Stimulated activated CD8-positive, alpha-beta memory T cell treated with anti-CD3 and anti-CD28 coated beads, Interleukin-2, amount 100 ng/mL, for 48 hours (primary cell): ENCODE measurements at places on chromosomes 16 and 17.
A peak's percentile ranks its signal among the peaks of the same experiment; 100 is the strongest.

- DNase-seq: no peak
Measured at GRCh38 chr17:64343071-64343774, 47.4 kb downstream of the PECAM1 start.

- DNase-seq: no peak
Measured at GRCh38 chr16:68866933-68867332, 23.6 kb downstream of the TANGO6 start.

GRCh38 chr17:34998205-34998604 is 17.9 kb downstream of the LIG3 start:
- DNase-seq: peak; percentile 66

- no peak for DNase-seq
Measured at GRCh38 chr17:72403713-72404209, 282.9 kb downstream of the SOX9 start.

- DNase-seq: no peak
Measured at GRCh38 chr17:18371455-18371854, 6.1 kb upstream of the EVPLL start.

DNA sequence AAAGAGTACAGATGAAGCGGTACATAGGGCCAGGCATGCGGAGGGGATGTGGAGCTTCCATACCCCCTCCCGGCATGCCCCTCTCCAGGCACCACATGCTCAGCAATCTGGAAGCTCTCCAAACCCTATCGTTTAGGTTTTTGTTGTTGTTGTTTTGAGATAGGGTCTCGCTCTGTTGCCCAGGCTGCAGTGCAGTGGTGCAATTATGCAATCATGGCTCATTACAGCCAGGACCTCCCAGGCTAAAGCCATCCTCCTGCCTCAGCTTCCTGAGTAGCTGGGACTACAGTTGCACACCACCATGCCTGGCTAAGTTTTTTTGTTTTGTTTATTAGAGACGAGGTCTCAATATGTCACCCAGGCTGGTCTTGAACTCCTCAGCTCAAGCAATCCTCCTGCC is 50.8 kb downstream of the WWOX start:
- DNase-seq: no peak

DNA sequence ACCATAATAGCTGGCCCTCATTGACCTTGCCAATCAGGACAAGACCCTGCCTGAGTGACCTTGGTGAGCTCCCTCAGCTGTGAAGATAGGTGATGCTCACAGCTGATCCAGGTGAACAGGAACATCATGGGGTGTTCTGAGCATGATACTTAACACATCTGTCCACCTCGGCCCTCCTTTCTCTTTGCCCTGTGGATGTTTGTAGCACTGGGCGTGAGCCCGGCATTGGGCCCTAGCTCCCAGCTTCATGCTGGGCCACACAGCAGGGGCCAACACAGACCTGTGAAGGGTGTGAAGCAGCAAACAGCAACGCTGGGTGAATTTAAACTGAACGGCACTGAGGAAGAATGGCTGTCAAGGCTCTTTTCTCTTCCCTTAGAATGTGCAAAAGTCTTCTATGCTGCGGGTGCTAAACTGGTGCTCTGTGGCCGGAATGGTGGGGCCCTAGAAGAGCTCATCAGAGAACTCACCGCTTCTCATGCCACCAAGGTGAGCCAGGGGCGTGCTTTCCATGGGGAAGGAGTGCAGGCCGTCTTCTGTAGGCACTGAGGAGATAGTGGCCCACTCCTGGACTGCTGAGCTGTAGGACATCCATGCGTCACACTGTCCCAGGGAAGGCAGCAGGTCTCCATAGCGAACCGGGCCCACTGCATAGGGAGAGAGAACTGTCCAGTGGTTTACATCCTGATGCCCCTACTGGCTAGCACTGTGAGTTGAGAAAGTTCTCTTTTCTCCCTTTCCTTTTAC is 35.9 kb downstream of the TMEM11 start:
- no peak for DNase-seq

- DNase-seq: no peak
Measured at GRCh38 chr16:70569752-70570151, 46.1 kb downstream of the SF3B3 start.

DNA sequence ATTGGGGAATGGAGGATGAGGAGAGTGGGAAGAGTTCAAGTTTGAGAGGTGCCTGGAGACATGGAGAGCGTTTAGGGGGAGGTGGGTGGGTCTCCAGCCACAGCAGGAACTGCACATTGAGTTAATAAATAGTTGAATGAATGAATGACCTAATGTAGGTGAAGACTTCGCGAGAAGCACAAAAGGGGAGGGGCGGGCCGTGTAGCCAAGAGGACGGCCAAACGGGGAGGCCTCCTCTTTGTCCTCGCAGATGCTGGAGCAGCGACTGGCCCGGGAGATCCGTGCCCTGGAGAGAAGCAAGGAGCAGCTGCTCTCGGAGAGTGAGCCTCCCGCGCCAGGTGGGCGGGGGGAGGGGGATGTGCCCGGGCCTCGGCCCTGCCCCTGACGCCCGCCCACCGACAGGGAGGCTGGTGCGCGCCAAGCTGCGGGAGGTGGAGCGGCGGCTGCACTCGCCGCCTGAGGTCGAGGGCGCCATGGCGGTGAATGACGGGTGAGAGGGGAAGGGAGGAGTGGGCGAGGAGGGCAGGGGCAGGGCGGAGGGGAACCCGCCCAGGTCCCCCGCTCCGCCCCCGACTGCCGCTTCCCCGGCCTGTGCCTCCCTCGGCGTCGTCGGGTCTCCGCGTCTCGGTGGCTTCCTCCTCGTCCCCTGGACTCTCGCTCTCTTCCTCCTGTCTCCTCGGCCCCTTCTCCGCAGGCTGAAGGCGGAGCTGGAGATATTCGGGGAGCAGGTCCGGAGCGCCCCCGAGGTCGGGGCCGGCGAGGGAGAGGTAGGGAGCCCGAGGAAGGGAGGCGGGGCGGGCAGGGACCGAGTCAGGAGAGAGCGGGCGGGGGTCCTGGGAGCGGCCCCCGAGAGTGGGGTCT is 12.9 kb downstream of the SYCE1L start:
- peak; percentile 53 for DNase-seq

- DNase-seq: no peak
Measured at GRCh38 chr17:50114849-50115357, 15.1 kb downstream of the SAMD14 start.

DNA sequence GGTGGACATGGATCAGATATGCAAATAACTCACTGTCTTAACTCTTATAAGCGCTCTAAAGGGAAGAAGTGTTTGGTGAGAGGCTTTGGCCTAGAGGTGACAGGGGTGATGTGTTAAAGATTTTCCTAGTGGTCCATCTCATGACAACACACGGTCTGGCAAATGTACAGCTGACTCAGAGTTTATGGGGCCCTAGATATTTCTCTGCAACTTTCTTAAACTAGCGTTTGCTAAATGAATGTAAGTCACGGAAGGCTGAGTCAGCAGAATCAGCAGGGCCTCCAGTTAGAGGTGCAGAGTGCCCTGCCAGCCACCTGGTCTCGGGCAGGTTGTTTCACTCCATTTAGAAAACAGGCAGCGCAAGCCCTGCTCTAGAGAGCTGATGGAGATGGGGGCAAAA is 40.1 kb downstream of the CLEC16A start:
- no peak for DNase-seq

DNA sequence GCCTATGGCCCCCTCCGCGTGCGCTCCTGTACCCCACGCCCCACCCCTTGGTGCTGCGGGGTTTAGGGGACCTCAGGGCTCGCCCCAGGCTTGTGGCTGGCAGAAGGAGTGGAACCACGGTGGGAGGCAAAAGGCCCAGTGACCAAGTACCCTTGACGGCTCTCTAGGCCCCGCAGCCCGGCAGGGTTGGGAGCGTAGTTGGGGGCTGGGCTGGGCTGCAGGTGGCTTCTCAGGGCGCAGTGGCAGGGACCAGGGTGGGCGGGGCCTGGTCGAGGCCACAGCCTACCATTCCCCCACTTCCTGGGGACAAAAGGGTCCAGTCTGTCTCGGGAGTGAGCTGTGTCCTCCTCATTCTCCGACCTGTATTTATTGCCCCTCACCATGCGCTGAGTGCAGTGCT is 124.9 kb downstream of the RBFOX3 start:
- no peak for DNase-seq

- no peak for DNase-seq
Measured at GRCh38 chr17:58270476-58271215, 10.1 kb downstream of the MPO start.

DNA sequence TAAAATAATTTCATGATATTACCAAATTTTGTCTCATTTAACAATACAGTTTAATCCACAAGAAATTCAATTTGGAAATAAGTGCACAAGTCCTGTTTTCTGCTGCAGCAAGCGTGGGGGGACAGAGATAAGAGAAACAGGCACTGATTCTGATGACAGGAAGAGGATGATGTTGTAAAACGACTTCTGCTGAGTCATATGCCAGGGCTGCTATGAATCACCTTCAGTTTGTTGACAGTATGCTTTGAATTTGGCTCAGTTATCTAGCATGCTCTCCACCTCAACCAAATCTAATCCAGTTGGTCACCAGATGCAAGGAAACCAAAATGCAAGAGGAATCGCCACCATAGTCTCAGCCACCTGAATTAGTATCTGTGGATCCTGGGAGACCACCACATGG is 244.1 kb upstream of the MON1B start:
- DNase-seq: no peak

- DNase-seq: no peak
Measured at GRCh38 chr16:85608515-85608885, 4.6 kb upstream of the GSE1 start.

- no peak for DNase-seq
Measured at GRCh38 chr17:81243333-81243664, 4.2 kb downstream of the NDUFAF8 start.

GRCh38 chr16:1335211-1335971 is 1.9 kb downstream of the BAIAP3 start:
- no peak for DNase-seq

- DNase-seq: no peak
Measured at GRCh38 chr16:57743458-57743857, 7.9 kb downstream of the KATNB1 start.

DNA sequence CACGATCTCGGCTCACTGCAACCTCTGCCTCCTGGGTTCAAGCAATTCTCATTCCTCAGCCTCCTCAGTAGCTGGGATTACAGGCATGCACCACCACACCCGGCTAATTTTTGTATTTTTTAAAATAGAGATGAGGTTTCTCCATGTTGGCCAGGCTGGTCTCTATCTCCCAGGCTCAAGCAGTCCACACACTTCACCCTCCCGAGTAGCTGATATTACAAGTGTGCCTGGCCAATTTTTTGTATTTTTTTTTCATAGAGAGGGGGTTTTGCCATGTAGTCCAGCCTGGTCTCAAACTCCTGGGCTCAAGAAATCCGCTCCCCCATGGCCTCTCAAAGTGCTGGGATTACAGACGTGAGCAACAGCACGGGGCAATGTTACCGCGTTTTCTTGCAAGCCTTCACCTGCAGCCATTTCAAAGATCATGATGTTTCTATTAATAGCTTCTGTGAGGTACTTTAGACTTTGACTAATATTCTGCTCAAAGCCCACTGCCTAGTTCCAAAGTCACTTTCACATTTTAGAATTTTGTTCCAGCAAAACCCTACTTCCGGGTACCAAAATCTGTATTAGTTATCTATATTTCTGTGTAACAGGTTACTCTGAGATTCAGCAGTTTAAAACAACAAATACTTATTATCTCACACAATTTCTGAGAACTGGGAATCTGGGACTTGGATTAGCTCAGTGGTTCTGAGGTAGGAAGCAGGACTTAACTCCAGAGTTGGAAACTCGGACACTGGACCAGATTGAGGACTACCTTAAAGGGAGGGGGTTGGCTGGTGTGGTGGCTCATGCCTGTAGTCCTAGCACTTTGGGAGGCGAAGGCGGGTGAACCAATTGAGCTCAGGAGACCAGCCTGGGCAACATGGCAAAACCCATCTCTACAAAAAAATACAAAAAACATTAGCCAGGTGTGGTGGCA is 12.0 kb upstream of the MED13 start:
- DNase-seq: no peak
